ENCODE measurements at places on chromosomes 5 and 9.

DNA sequence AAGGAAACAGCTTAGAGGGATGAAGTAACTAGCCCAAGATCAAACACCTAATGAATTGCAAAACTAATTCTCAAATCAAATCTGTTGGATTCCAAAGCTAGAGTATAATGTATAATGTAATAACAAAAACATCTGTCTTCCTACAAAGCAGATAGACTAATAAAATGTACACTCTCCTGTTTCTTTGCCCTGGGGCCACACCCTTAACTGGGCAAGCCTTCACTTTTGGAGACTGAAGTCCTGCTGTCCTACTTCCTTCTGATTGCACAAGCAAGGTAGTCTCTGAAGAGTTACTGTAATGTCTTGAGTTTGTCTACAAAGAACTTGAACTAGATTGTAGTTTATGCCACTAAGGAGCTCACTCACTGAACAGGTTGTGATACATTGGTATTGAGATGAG, 2.5 kb downstream of the TTC1 start:
- DNase-seq: no peak

DNA sequence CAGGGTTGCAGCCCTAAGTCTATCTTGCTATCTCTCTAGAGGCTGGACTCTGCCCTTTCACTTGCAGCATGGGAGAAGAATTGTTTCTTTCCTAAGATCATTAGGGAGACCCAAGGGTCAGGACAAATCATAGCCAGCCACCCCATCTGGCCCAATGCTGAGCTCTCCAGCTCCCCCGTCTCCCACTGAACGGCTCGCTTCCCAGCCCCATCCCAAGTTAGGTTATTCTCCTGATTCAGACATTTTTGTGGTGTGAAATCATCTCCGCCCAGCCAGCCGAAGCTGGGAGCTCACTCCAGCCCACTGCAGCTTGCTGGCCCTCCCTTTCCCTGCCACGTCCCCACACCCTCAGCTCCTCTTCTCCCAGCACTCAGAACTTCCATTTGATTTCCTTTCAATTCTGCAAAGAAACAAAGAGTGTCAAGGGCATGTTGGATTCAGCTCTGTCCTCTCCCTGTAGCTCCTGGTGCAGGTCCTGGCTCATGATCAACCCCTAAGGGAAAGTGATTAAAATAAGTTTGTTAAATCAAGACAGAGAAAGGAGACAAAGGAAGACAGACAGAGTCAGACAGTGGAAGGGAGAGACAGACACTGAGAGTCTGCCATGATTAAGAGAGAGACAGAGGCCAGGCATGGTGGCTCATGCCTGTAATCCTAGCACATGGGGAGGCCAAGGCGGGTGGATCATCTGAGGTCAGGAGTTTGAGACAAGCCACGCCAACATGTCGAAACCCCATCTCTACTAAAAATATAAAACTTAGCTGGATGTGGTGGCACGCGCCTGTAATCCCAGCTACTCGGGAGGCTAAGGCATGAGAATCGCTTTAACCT, 12.6 kb upstream of the SPARC start:
- no peak for DNase-seq

GRCh38 chr9:98927724-98928123, 16.0 kb upstream of the COL15A1 start:
- DNase-seq: no peak

DNA sequence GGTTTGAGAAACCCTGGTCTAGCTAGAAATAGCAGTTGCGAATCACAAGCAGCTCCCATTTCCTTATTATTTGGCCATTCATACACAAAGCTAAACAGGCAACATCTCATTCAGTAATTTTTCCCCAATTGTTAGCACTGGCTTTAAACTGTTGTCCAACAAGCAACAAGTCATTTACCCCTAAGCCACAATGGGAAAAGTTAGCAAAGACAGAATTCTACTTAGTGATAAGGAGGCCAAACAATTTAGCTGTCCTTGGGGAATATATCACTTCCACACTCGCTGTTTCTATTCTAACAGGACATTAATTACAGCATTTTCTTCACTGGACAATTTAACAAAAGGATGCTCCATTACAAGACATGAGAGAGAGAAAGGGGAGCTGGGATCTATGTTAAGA, 2.8 kb downstream of the MYO10 start:
- DNase-seq: no peak

- DNase-seq: no peak
Observed at GRCh38 chr5:169161022-169161680, 139.8 kb downstream of the SLIT3 start.

DNA sequence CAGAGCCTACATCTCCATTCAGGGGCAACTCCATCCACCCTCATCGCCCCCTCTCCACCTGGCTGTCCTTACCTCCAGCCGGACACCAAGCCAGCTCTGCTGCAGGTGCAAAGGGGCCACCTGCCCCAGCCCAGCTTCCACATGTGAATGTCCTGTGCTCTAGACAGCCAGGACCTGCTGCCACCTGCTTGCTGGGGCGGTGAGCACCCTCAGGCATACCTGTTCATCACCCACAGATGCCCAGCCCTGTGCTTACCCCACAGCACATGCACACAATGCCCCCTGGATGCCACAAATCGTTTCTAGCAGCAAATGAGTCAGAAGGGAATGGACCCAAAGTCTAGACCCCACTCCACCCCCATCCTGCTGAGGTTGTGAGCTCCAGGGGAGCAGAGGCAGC, 13.3 kb upstream of the NKD2 start:
- no peak for DNase-seq

- no peak for DNase-seq
Observed at GRCh38 chr9:87503927-87504326, 6.3 kb downstream of the DAPK1 start.

GRCh38 chr9:127981559-127982121, 851 bp upstream of the EEIG1 start:
- no peak for DNase-seq

DNA sequence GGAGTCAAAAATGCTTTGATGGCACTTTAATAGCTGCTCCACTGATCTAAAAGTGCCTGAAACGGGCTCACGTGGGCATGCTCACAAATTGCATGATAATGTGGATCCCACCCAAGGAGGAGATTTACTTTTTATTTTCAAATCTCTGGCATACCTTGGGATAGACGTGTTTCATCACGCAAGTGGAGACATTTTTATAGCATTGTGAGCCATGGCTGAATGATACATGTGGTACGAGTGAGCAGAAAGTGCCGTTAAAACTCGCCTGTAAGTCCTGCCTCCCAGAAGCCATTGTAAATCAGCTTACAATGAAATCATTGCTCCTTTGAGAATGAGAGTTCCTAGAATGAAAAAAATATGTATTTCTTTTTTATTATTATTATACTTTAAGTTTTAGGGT, 514.7 kb downstream of the MAT2B start:
- no peak for DNase-seq

DNA sequence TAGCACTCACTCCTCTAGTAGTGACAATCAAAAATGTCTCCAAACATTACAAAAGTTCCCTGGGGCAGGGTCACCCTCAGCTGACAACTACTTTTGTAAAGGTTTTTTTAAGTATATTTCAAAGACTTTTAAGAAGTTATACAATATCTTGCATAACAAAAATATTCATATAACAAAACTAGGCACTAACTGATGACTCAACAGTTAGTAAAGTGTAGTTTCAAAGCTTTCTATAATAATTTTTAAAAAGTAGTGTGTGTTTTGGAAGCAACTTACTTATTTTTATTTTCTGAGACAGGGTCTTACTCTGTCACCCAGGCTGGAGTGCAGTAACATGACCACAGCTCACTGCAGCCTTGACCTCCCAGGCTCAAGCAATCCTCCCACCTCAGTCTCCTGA, 84.9 kb downstream of the BAAT start:
- DNase-seq: no peak

DNA sequence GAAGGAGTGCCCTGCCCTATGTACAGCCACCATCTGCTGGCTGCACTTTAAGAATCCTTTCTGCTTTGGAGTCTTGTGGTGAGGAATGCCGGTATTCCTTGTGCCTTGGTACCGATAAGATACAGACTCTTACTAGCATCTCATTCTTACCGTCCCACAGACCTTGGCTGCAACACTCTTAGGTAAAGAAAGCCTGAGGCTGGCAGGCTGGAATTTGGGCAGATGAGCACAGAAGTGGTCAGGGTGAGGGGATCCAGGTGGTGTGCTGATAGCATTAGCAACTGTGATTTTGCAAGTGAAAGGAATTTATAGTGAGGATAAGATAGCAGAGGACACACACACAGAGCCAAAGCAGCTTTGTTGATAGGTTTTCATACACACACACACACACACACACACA, 198.1 kb downstream of the ENC1 start:
- DNase-seq: no peak

GRCh38 chr5:68277431-68277830, 61.9 kb downstream of the PIK3R1 start:
- no peak for DNase-seq

GRCh38 chr5:179607160-179607931, 16.1 kb downstream of the HNRNPH1 start:
- DNase-seq: no peak

DNA sequence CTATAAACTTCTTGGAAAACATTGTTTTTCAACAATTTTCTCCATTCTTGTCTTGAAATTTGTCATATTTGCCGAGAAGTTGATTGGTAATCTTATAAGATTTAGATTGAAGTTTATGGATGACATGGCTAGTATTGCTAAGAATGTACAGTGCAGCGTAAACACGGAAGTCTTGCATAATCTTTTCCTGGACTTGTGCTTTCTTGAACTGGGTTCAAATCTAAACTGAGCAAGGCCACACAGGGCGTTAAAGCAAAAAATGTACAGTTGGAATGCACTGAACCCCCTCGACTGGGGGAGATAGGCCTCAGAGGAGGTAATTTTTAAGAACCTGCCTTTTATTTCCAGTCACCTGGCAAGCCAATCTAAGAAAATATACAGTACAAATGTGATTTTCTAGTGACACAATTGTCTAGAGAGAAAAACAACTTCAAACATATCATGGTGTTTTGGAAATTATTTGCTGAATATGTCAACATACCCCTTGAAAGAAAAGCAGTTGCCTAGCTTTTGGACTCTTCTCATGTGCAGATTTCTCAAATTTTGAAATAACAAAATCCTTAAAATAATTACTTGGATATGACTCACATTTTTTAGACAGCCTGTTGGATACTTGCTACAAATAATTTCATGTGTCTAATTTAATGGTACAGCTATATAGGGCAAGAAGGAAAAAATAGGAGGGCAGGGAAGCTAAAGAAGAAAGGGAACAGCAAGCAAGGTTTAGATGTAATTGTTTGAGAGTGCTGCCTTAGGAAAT, 18.5 kb upstream of the GAS1 start:
- no peak for DNase-seq

- DNase-seq: no peak
Observed at GRCh38 chr9:114893221-114894010, 37.0 kb downstream of the TNFSF8 start.

GRCh38 chr5:37966291-37966690, 126.5 kb upstream of the GDNF start:
- DNase-seq: no peak

DNA sequence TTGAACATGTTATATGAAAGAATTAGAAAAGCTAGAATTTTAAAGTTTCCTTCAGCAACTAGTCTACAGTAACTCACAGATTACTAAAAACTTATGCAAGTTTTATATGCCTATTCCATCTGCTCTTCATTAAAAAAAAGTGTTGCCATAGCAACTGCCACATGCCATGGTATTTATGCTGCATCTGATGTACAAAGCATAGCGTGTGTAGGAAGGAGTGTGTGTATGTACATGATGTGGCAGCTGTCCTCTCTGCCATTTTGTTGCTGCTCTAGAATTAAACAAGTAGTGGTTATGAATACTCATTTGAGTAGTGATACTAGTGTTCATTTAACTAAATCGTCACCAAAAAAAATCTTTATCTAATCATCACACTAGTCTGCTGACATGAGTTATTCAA, 593.5 kb downstream of the CETN3 start:
- no peak for DNase-seq

GRCh38 chr9:93129286-93129685, 4.8 kb downstream of the NINJ1 start:
- no peak for DNase-seq
